ENCODE measurements at places on chromosomes 16 and 17. TPM values are rescaled to one million over a fixed set of nuclear protein-coding genes. Genes with fewer than 3 reads are reported as not detected.

DNA sequence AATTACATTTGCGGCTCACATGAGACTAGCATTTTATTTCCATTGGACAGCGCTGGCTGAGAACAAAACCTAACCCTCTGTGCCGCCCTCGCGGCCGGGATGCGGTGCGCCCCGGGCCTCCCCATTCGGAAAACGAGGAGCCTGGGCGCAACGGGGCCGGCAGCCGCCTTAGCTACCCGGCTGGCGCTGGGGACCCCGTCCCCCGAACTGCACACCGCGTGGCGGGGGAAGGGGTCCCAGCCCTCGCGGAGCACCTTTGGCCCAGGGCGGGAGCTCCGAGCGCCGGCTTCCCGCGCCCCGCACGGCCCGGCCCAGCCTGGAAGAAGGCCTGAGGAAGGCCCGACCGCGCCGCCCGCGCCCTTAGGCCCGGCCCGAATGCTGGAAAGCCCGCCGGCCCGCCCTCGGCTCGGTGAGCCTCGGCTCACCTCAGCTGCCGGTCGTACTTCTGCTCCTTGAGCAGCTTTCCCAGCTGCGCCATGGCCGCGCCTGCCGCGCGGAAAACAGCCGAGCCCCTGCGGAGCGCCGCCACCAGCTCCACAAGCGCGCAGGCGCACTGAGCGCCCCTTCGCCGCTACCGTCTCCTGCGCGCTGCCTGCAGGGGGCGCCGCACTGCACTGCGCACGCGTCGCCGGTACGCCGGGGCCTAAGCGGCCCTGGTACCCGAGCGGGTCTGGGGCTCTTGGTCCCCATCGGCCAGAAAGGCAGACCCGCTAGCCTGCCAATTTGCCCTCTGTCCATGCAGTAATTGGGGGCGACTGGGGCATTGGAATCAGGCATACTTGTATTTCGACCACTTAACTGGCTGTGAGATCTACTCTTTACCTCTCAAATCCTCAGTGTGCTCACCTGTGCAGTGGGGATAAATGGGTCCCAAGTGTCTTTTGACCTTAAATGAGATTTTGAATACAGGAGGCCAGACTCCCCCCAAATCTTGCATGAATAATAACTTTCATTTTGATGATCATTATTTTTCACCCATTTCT is at the start of gene NAE1:
Gene NAE1, minus strand, starts transcription at position 555 of the 983 bp plus-strand sequence. Its CDS starts 77 bp downstream, at position 478.
- peaks cover 13% of the 10 kb centered on the region for H3K36me3 ChIP-seq
- no peak within 1 kb of the TSS for H3K27ac ChIP-seq
- H3K4me1 ChIP-seq: peaks cover 32% of the 10 kb centered on the region
- H3K27me3 ChIP-seq: no peaks in the 10 kb centered on the region

- no peak for DNase-seq
- H3K4me3 ChIP-seq: no peak overlapping the region
- H3K4me1 ChIP-seq: peaks cover 5% of the 10 kb centered on the region
- peaks cover 7% of the 10 kb centered on the region for H3K27me3 ChIP-seq
- H3K36me3 ChIP-seq: no peaks in the 10 kb centered on the region
These were observed 194.4 kb downstream of the MAP2K6 start for GRCh38 chr17:69608808-69609472.

DNA sequence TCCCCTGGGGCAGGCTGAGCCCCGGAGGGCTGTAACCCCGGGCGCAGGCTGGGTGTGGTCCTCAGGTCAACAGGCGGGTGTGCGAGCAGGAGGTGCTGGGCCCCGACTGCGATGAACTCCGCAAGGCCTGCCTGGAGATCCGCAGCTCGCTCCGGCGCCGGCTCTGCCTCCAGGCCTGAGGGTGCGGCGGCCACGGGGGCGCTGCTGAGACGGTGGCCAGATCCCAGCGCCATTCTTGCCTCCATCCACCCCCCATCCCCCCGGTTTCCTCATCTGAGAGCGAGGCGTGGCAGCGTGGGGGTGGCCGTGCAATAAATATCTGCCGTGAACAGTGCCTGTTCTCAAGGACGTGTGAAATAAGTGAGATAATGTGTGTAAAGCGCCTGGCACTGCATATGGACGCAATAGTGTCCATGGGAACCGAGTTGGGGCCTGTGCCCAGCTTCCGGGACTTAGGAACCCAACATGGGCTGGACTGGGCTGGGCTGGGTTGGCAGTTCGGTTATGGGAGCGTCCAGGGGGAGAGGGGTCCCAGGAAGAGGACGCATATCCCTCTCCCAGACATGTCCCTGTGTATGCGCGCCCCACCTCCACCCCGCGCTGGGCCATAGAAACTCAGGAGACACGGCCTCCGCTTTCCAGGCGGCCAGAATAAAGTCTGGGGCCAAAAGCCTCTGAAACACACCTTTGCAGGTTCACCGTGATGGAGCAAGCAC is 15.0 kb downstream of the ZNF213 start:
- DNase-seq: peak; percentile 77
- H3K27me3 ChIP-seq: peaks cover 4% of the 10 kb centered on the region
- peak overlapping the region; percentile 86 for H3K27ac ChIP-seq
- H3K4me1 ChIP-seq: peaks cover 21% of the 10 kb centered on the region
- H3K36me3 ChIP-seq: peaks cover 4% of the 10 kb centered on the region

The TOX3 gene
- total RNA-seq: not detected

DNA sequence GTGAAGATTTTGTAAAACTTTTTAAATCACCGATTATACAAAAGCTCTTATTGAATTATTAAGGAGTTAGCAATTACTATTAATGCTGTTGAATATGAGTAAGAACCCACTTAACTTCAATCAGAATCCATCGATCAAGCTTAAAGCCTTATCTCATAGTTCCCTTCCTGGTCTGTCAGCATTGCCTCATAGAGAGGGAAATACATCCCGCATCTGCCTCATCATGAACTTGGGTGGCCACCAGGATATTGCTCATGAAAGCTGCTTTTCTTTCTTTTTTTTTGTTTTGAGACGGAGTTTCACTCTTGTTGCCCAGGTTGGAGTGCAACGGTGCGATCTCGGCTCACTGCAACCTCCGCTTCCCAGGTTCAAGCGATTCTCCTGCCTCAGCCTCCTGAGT is 66.7 kb downstream of the PIGL start:
- H3K27me3 ChIP-seq: no peaks in the 10 kb centered on the region
- H3K27ac ChIP-seq: no peak overlapping the region
- H3K4me3 ChIP-seq: no peak overlapping the region
- DNase-seq: no peak
- peaks cover 10% of the 10 kb centered on the region for H3K36me3 ChIP-seq
- H3K4me1 ChIP-seq: peaks cover 36% of the 10 kb centered on the region

GRCh38 chr16:52357711-52358110 is 189.2 kb downstream of the TOX3 start:
- no peak for DNase-seq
- H3K4me1 ChIP-seq: no peaks in the 10 kb centered on the region
- H3K36me3 ChIP-seq: no peaks in the 10 kb centered on the region
- no peak overlapping the region for H3K27ac ChIP-seq
- no peaks in the 10 kb centered on the region for H3K27me3 ChIP-seq

DNA sequence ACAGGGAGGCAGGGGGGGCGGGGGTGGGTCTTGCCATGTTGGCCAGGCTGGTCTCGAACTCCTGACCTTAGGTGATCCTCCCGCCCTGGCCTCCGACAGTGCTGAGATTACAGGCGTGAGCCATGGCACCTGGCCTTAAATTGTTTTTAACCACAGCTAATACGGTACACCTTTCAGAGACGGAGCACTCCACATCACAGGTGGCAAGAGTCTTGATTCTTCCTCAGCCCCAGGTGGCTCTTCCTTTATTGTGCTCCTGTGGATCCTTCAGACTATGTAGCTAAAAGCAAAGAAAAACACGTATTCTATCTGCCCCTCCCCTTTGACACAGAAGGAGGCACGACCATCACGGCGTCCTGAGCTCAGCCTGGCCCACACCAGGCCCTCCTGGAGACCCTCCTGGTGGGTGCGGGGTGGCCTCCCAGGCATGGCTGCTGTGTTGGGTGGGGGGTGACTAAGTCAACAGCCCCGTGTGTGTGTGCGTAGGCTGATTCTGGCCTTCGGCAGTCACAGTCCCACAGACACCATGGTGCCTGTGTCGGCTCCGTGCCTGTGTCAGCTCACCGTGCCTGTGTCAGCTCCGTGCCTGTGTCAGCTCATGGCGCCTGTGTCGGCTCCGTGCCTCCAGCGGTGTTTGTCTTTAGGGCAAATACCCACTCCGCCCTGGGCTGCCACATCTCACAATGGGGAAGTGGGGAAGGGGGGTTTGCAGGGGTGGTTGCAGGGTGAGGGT is 10.8 kb upstream of the SECTM1 start:
- peaks cover 8% of the 10 kb centered on the region for H3K4me1 ChIP-seq
- no peaks in the 10 kb centered on the region for H3K27me3 ChIP-seq
- no peak overlapping the region for H3K4me3 ChIP-seq
- no peak for DNase-seq
- no peak overlapping the region for H3K27ac ChIP-seq
- no peaks in the 10 kb centered on the region for H3K36me3 ChIP-seq

The MT1A gene
- total RNA-seq: not detected

The CACNA1G gene
- total RNA-seq: 0.22 TPM

DNA sequence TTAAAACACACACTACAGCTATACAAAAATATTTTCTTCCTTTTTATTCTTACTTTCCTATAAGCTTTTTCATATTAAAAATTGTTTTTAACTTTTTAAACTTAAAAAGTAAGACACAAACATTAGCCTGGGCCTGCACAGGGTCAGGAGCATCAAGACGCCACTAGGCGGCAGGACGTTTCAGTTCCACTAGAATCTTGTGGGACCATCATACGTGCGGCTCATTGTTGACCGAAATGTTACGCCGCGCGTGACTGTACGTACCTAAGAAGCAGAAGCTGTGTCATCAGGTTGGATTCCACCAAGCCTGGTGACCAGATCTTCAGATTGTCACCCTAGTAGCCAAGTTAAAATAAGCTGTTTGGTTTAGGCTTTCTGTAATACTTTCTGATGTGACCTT is 47.1 kb downstream of the USP10 start:
- H3K4me1 ChIP-seq: peaks cover 28% of the 10 kb centered on the region
- no peaks in the 10 kb centered on the region for H3K27me3 ChIP-seq
- peaks cover 14% of the 10 kb centered on the region for H3K36me3 ChIP-seq
- DNase-seq: no peak
- no peak overlapping the region for H3K27ac ChIP-seq
- H3K4me3 ChIP-seq: no peak overlapping the region

DNA sequence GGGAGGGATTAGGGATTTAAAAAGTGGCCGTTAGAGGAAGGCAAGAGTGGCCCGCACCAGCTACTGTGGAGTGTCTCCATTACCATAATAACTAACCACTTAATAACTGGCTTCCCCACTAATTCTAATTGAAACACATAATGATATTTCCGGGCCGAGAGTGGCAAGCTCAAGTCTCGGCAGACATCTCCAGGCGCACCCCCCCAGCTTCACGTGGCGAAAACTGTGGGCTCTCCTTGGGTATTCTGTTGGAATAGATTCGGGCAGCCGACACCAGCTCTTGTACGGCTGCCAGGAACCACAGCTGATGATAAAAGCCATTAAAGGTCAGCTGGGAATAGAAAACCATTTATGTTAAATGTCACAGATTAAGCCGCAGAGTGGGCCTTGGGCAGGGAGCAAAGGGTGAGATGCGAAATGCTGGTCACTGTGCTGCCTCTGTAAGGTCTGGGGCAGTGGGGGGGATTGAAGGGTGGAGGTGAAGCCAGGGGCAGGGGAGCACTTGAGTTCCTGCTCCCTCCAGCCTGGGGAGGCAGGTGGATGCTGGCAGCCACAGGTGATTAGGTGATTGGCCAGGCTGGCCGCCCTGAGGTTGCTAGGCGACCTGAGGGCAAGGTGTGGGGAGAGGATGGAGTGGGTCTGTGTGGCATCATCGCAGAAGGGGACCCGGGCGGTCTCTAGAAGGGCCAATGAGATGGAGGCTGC is 115.6 kb upstream of the SDK2 start:
- DNase-seq: no peak
- H3K27me3 ChIP-seq: no peaks in the 10 kb centered on the region
- H3K27ac ChIP-seq: no peak overlapping the region
- H3K36me3 ChIP-seq: no peaks in the 10 kb centered on the region
- peaks cover 17% of the 10 kb centered on the region for H3K4me1 ChIP-seq
- H3K4me3 ChIP-seq: no peak overlapping the region

The KRT17 gene
- not detected for total RNA-seq

The TERB1 gene
- not detected for total RNA-seq

The CES3 gene
- total RNA-seq: 0.17 TPM

All from activated naive CD4-positive, alpha-beta T cell treated with anti-CD3 and anti-CD28 coated beads for 36 hours (primary cell).